ENCODE measurements at places on chromosomes 2 and 18. TPM values are rescaled to one million over a fixed set of nuclear protein-coding genes. Genes with fewer than 3 reads are reported as not detected.

DNA sequence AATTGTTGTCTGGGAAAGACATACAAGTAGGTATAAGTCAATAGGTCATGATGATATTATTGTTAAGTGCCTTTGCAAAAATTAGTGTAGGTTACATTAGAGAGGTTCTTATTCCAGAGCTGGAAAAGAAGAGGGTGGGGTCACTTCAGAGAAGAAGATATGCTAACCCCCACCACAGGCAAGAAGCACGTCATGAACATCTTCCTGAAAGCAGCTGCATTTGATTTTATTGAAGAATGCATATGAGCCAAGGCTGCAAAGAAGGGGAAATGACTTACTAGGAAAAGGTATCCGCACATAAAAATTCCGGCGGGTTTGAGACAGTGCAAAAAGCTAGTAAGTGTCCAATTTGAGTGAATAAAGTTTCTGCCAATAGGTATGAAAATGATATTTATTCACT, 195.3 kb upstream of the CDH2 start:
- H3K27ac ChIP-seq: no peak overlapping the region
- no peak overlapping the region for H3K4me3 ChIP-seq
- H3K36me3 ChIP-seq: no peaks in the 10 kb centered on the region
- H3K4me1 ChIP-seq: no peaks in the 10 kb centered on the region
- DNase-seq: no peak

Gene ITPRID2
- 141 TPM for total RNA-seq

DNA sequence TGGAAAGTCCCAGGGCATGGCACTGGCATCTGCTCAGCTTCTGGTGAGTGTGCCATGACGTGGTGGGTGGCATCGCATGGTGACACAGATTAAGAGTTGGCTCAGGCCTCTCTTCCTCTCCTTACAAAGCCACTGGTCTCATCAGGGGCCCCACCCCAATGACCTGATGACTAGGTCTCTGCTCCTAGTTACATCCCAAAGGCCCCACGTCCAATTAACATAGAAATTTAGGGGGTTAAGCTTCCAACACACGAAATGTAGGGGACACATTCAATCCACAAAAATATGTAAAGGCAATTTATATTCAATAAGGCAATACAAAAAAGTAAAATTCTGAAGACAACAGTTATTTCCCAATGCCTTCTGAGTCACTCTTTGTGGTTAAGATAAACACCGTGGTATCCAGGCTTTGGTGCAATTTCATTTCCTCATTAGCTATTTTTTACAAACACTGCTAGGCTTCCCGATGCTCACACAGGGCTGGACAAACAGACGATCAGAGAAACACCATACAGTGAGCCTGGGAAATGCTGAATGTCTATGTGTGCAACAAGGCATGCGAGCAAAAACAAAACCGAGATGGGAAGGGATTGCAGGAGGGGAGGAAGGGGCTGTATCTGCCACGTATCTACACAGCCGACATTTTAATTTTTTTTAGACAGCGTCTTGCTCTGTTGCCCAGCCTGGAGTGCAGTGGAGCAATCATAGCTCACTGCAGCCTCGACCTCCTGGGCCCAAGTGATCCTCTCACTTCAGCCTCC, 67.2 kb downstream of the MBP start:
- H3K4me1 ChIP-seq: peaks cover 12% of the 10 kb centered on the region
- H3K27ac ChIP-seq: peak overlapping the region; percentile 76
- H3K27me3 ChIP-seq: no peaks in the 10 kb centered on the region

Gene CNTNAP5
- 0.35 TPM for total RNA-seq

DNA sequence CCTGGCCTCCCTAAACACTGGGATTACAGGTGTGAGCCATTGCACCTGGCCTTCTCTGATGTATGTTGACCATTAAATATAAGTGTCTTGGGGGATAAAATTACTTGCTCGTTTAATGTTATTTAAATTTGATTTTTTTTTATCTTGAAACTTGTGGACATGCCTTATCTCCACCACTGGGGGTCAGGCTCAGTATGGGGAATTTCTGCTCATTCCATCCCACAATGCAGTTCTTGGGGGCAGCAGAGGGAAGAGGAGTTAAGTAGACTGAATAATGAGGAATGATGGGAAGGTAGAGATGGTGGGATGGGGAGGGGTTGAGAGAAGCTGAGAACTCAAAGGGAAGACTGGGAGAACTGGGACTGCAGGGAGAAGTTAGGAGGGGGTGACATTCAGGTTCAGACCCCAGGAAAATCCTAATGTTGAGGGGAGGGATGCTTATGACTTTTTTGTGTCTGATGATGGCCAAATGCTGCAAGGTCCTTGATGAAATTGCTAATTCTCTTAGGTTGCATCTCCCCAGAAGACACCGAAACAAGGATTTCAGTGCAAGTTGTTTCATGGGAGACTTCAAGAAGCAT, 174.2 kb downstream of the MIB1 start:
- no peak overlapping the region for H3K4me3 ChIP-seq
- H3K27ac ChIP-seq: no peak overlapping the region
- H3K4me1 ChIP-seq: no peaks in the 10 kb centered on the region
- H3K27me3 ChIP-seq: no peaks in the 10 kb centered on the region
- no peaks in the 10 kb centered on the region for H3K36me3 ChIP-seq
- peak; percentile 32 for DNase-seq

Gene CCDC141
- 1.0 TPM for total RNA-seq

- H3K4me1 ChIP-seq: no peaks in the 10 kb centered on the region
- H3K36me3 ChIP-seq: no peaks in the 10 kb centered on the region
Observed at GRCh38 chr2:160358046-160358445, 135.6 kb downstream of the RBMS1 start.

Gene MAP3K19
- total RNA-seq: not detected

Gene GNLY
- 4.7 TPM for total RNA-seq

Gene CD28
- total RNA-seq: 1.5 TPM

- no peaks in the 10 kb centered on the region for H3K27me3 ChIP-seq
- no peak overlapping the region for H3K27ac ChIP-seq
- H3K4me1 ChIP-seq: no peaks in the 10 kb centered on the region
- no peak overlapping the region for H3K4me3 ChIP-seq
- H3K36me3 ChIP-seq: no peaks in the 10 kb centered on the region
Observed at GRCh38 chr2:37367984-37368383, 23.6 kb downstream of the QPCT start.

GRCh38 chr2:220191031-220191430, 563.6 kb downstream of the SLC4A3 start:
- H3K4me1 ChIP-seq: no peaks in the 10 kb centered on the region
- H3K27ac ChIP-seq: no peak overlapping the region
- H3K4me3 ChIP-seq: no peak overlapping the region
- no peaks in the 10 kb centered on the region for H3K27me3 ChIP-seq

Gene CHRNG
- total RNA-seq: not detected

DNA sequence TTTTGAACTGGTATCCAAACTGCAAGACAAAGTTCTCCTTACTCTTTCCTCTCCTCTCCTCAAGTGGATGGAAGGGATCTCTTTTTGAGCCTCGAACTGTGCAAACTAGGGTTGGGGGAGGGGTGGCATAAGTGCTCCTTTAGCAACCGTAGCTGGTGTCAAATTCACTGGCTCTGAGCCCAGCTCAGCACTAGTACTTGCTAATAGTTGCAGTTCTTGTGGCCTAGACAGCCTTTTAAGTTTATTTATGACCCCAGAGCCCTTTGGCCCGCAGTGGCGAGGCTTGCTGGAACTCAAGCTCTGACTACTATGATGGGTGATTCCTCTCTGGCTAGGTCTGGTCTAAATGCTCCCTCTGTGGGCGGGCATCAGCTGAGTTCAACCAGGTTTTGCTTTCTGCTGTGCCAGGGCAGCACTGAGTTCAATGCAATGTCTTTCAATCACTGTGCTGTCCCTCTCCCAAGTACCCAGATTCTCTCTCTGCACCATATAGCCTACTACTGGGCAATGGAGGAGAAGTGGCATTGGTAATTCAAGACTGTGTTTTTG, 528.4 kb upstream of the SYT4 start:
- no peak overlapping the region for H3K4me3 ChIP-seq
- no peak overlapping the region for H3K27ac ChIP-seq

DNA sequence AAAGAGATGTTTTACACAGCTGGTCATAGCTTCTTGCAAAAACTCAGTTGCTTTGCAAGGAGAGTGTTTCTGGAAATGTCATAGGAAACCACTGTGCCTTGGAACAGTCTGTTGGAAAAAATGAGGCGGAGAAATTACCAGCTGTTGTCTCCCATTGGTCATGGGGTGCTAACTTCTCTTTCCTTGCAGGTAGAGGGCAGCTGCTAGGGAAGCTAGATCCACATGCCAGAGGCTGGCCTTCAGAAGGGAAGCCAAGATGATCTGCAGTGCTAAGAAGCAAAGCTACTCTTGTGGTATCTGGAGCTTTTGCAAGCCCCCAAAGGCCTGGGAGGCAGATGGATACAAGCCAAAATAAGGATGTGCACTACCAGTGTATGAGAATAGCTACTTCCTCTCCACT, 34.8 kb upstream of the LAMA1 start:
- DNase-seq: no peak
- H3K36me3 ChIP-seq: no peaks in the 10 kb centered on the region
- no peaks in the 10 kb centered on the region for H3K4me1 ChIP-seq
- H3K27ac ChIP-seq: no peak overlapping the region
- no peak overlapping the region for H3K4me3 ChIP-seq

DNA sequence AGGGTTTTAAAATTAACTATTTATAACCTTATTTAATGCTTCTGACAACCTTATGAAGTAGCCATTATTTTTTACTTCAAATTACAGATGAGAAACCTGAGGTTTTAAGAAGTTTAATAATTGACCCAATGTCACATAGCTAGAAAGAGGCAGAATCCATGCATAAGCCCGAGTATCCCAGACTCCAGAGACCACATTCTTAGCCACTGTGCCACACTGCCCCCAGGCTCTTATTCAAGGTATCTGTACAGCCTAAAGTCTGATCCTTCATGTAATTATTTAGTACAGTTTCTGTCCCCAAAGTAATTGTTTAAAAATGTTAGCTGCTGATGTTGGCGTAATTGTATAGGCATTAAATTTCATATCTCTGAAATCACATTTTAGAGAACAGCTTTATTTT, 124.7 kb upstream of the LRRTM1 start:
- H3K27ac ChIP-seq: no peak overlapping the region
- DNase-seq: no peak
- H3K4me1 ChIP-seq: no peaks in the 10 kb centered on the region
- H3K4me3 ChIP-seq: no peak overlapping the region
- H3K27me3 ChIP-seq: no peaks in the 10 kb centered on the region

DNA sequence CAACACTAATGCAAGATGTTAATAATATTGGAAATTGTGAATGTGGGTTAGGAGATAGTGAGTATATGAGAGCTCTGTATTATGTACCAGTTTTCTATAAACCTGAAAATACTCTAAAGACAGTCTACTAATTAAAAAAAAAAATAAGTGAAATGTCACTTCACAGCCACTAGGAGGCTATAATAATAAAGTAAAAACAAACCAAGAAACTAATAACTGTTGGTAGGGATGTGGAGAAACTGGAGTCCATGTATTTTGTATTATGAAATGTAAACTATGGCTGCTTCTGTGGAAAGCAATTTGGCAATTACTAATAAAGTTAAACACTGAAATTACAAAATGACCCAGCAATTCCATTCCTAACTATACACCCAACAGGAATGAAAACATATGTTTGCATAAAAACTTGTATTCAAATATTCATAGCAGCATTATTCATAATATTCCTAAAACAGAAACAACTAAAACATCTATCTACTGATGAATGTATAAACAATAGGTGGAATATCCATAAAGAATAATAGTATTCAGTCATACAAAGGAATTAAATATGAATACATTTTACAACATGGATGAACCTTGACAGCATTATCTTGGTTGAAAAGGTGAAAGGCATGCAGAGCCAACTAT, 36.2 kb downstream of the CCDC178 start:
- H3K27ac ChIP-seq: no peak overlapping the region
- no peaks in the 10 kb centered on the region for H3K36me3 ChIP-seq

Gene UNC80
- not detected for total RNA-seq

DNA sequence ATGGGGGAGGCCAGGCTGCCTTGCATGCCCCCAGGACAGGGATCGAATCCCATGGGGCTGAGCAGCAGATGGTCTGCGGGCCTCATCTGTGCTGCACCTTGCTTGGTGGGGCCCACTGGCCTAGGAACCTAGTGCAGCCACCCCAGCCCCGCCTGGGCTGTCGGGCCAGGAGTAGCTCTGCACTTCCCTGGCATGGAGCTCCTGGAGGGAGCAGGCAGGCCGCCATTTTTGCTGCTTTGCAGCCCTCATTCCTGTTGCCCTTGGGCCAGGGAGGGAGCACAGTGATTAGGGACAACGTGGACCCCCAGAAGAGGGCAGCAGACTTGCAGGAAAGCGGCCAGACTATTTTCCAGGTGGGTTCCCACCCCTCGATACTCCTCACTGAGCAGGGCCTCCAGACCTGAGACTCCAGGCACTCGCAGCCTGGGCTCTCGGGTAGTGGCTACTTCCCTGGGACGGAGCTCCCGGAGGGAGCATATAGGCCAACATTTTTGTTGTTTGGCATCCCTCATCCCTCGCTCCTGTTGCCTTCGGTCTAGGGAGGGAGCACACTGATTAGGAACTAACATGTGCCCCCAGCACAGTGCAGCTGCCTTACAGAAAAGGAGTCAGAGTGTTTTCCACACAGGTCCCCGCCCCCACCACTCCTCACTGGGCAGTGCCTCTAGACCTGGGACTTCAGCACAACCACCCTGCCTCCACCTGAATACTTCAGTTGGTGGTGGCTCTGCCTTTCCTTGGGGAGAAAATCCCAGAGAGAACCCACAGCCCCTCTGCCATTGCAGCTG, 99.5 kb downstream of the MAIP1 start:
- no peak for DNase-seq
- H3K27me3 ChIP-seq: no peaks in the 10 kb centered on the region
- no peak overlapping the region for H3K4me3 ChIP-seq
- peaks cover 6% of the 10 kb centered on the region for H3K4me1 ChIP-seq

DNA sequence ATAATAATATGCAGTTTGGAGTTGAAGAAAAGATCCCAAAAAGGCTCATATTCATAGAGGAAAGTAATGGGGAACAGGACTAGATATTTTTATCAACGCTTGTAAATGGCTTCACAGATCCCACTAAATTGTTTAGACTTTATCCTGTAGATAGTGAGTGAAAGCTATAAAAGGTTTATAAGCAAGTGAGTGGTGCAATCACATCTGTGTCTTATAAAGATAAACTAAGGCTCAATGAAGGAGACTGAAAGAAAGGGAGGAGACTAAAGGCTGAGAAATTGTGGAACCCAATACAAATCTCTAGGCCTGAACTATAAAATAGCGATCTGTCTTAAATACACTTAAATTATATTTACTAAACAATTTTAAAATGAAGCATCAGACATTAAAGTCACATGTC, 7.7 kb downstream of the SP3 start:
- H3K4me3 ChIP-seq: no peak overlapping the region
- no peaks in the 10 kb centered on the region for H3K27me3 ChIP-seq
- peaks cover 4% of the 10 kb centered on the region for H3K4me1 ChIP-seq
- peaks cover 9% of the 10 kb centered on the region for H3K36me3 ChIP-seq
- peak overlapping the region; percentile 46 for H3K27ac ChIP-seq

GRCh38 chr2:224011837-224012236, 27.2 kb downstream of the SERPINE2 start:
- no peaks in the 10 kb centered on the region for H3K36me3 ChIP-seq
- H3K4me1 ChIP-seq: peaks cover 9% of the 10 kb centered on the region
- no peak overlapping the region for H3K4me3 ChIP-seq
- DNase-seq: no peak
- no peak overlapping the region for H3K27ac ChIP-seq
